ENCODE measurements at places on chromosomes 1 and 21.

- DNase-seq = no peak
These were observed 280.2 kb downstream of the PTGER3 start for GRCh38 chr1:70767377-70767776.

DNA sequence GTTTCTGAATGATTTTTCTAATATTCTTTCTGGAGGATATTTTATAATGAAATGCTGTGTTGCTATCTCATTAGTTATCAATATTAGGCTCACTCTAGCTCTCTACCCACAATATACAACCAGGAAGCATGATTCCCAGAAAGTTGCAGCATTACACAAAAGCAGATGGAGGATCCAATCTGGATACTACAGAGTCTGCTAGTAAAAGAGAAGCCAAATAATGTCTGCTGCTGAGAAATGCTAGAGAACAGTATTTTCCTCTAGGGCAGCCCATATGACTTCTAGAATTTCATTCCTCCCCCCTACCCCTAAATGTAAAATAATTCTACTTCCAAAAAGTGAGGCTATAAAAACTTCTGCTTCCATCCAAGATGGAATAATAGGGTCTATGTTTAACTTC is 239.8 kb downstream of the ZNF648 start:
- no peak for DNase-seq

DNA sequence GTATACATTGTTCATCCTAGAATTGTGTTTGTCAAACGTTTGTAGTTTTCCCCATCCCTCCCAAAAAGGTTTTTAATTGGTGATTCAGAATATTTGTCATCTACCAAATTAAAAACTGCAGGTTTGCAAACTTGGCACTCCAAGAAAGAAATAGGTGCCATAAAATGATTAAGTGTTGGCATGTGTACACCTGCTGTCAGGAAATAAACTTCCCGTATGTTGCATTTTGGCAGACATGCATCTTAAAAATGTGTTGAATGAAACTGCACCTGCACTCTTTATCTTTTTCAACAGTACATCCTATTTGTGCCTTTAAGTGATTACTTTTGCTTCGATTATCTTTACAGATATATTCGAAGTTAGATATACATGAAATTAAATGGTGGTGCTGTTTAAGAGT is 7.3 kb downstream of the B3GALT2 start:
- no peak for DNase-seq

DNA sequence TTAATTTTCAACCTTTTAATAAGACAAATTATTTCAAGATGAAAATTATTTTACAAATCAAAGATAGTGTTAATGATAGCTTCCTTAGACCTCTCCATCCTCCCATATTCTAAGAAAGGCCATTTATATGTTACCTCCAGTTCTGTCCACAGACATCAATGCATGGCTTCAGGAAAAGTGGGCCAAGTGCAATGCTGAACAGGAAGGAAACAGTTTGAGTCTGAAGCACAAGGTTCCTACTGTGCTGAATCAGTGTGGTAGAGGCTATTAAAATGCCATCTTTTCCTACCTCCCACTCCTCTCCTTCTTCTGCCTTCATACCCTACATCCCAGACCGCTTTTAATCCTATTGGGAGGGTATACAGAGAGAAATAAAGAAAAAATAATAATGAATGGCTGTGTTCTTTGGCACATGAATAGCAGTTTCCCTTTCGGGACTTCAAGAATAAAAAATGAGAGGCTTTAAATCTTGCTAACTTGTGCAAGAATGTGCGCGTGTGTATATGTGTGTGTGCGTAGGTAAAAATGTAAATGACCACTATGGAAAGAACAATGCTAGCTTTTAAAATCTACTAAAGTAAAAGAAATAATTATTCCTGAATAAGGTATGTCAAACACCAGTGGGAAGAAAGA is 62.6 kb upstream of the C1orf105 start:
- no peak for DNase-seq
